ENCODE measurements at places on chromosomes 2 and 18.
A peak's percentile ranks its signal among the peaks of the same experiment; 100 is the strongest.

- H3K4me1 ChIP-seq, result no peaks in the 10 kb centered on the region
- DNase-seq, result peak; percentile 24
- no peaks in the 10 kb centered on the region for H3K36me3 ChIP-seq
Measured at GRCh38 chr2:122136056-122136455, 380.6 kb downstream of the TSN start.

GRCh38 chr2:133818661-133819060 is 250.4 kb upstream of the NCKAP5 start:
- no peaks in the 10 kb centered on the region for H3K36me3 ChIP-seq
- no peak overlapping the region for H3K4me3 ChIP-seq
- H3K27me3 ChIP-seq, result no peaks in the 10 kb centered on the region
- DNase-seq, result no peak
- H3K27ac ChIP-seq, result peak overlapping the region; percentile 59

DNA sequence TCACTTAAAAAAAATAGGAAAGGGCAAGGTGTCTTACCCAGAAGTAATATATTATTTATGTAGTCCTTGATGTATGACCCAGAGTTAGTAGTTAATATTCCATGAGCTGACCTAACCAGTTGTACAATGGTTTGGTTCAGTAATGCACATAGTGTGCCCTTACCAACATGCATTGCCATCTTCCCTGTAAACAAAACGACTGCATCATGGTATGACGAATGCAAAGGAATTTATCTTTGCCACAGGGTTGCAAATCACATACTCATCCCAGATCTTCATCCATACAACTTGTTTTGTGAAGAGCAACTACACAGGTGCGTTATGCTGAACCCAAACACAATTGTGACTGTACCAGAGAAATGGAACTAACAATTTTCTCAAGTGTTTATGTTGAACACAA is 68.9 kb upstream of the ZSWIM2 start:
- H3K4me3 ChIP-seq, result no peak overlapping the region
- H3K27me3 ChIP-seq, result no peaks in the 10 kb centered on the region
- DNase-seq, result peak; percentile 19

DNA sequence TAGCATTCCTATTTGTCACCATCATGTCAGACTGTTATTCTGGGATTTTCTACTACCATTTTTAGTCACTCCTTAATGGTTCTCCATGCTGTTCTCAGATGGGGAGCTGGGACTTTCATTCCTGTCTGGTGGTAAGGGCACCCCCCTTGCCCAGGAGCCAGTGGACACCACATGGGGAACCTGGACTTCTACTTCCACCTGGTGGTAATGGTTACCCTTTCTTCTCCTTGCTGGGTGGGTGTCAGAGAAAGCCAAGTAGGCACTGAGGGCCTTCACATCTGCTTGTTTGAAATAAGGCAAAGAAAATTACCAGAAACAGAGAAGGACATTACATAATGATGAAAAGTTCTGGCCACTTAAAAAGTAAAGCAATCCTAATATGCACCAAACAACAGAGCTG is 239.8 kb downstream of the FHOD3 start:
- H3K27ac ChIP-seq, result no peak overlapping the region
- no peaks in the 10 kb centered on the region for H3K36me3 ChIP-seq
- no peaks in the 10 kb centered on the region for H3K27me3 ChIP-seq
- DNase-seq, result no peak

GRCh38 chr2:237487496-237487895 is 445 bp downstream of the MLPH start:
- H3K4me1 ChIP-seq, result peaks cover 34% of the 10 kb centered on the region
- peak overlapping the region; percentile 84 for H3K4me3 ChIP-seq
- no peaks in the 10 kb centered on the region for H3K27me3 ChIP-seq
- no peaks in the 10 kb centered on the region for H3K36me3 ChIP-seq
- no peak for DNase-seq

- no peak overlapping the region for H3K4me3 ChIP-seq
- H3K36me3 ChIP-seq, result no peaks in the 10 kb centered on the region
Measured at GRCh38 chr2:71646028-71646427, 192.7 kb downstream of the DYSF start.

GRCh38 chr2:200810252-200810997 is 1.3 kb upstream of the BZW1 start:
- H3K27ac ChIP-seq, result peak overlapping the region; percentile 95
- H3K27me3 ChIP-seq, result no peaks in the 10 kb centered on the region
- DNase-seq, result peak; percentile 85

DNA sequence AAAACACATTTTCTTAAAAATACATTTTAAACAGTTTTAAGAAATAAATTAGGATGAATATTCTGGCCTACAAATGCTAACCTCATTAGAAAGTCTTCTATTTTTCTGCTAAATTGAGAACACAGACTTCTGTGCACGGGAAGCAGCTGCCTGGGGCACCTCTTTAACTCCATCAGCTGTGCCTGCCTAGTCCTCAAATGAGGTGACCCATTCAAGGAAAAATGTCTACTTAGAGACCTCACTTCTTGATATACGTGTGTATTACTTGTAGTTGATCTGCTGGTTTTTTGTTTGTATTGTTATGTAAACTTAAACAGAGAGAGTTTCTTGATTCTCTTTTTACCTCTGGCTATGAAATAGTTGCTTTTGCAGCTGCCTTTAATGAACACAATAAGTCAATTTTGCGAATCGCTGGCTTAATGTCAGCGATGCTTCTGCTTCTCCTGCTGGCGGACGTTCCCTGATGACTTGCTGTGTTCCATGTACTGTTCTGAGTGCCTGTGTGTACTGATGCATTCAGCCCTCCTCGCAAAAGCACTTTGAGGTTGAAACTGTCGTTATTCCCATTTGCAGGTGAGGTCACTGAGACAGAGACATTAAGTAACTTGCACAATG is 88.7 kb upstream of the TXNDC2 start:
- peak overlapping the region; percentile 38 for H3K27ac ChIP-seq
- H3K27me3 ChIP-seq, result no peaks in the 10 kb centered on the region
- H3K36me3 ChIP-seq, result no peaks in the 10 kb centered on the region
- DNase-seq, result peak; percentile 68
- peaks cover 16% of the 10 kb centered on the region for H3K4me1 ChIP-seq

GRCh38 chr18:51226068-51226467 is 28.6 kb upstream of the MEX3C start:
- H3K4me1 ChIP-seq, result no peaks in the 10 kb centered on the region
- no peak overlapping the region for H3K27ac ChIP-seq
- no peak overlapping the region for H3K4me3 ChIP-seq
- DNase-seq, result no peak

DNA sequence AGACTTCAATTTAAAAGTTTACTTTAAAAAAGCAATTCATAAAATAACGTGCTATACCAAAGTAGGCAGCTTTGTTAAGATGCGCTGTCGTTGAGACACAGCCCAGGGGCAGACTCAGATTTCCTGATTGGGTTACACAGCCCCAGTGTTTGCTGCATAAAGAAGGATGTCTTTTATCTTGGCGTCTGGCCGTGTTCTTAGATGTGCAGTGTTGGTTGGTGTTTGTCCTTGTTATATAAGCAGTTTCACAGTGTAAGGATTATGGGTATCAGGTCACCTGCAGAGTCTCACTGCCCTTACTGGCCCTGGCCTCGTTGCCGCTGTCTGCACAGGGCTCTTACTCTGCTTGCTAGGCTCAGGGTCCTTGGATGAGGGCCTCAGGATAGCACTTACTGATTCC is 108.5 kb downstream of the WDSUB1 start:
- H3K27me3 ChIP-seq, result no peaks in the 10 kb centered on the region
- no peak overlapping the region for H3K27ac ChIP-seq
- 0 out of 2 replicates have a peak, but pooled peaks cover 16% of the 10 kb centered on the region for H3K36me3 ChIP-seq
- DNase-seq, result no peak
- no peaks in the 10 kb centered on the region for H3K4me1 ChIP-seq

DNA sequence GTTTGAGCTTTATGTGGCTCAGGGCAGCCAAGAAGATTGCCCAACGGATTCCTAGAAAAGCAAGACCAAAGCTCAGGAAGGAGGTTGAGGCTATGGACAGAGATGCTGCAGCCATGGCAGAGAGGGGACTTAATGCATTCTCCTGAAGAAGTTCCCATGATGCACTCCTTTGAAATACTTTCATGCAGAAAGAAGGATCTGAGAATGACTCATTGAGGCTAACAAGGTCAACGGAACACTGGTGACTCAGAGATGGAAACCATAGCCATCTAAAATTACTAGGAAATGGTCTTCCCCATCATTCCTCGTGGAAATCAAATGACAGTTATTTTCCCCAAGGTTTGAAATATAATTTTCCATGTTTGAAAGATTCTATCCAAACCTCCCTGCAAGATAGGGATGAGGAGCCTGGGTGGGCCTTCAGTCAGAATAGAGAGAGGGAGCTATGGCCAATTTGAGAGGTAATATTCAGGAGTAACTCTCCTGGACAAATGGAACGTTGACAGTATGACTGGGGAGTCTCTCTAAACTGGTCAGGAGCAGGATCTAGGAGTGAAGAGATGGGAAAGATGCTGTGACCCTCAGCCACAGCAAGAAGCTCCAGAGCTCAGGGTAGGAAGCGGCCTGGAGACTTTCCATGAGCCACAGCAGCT is 63.0 kb downstream of the REEP1 start:
- H3K4me3 ChIP-seq, result no peak overlapping the region
- DNase-seq, result peak; percentile 23
- no peak overlapping the region for H3K27ac ChIP-seq
- no peaks in the 10 kb centered on the region for H3K4me1 ChIP-seq
- H3K36me3 ChIP-seq, result no peaks in the 10 kb centered on the region

- no peak for DNase-seq
- H3K4me1 ChIP-seq, result peaks cover 19% of the 10 kb centered on the region
- no peaks in the 10 kb centered on the region for H3K36me3 ChIP-seq
Measured at GRCh38 chr2:8153258-8153718, 528.6 kb upstream of the ID2 start.

GRCh38 chr2:201939453-201939941 is 94.2 kb upstream of the FZD7 start:
- H3K27ac ChIP-seq, result no peak overlapping the region
- DNase-seq, result no peak
- H3K4me1 ChIP-seq, result peaks cover 20% of the 10 kb centered on the region

DNA sequence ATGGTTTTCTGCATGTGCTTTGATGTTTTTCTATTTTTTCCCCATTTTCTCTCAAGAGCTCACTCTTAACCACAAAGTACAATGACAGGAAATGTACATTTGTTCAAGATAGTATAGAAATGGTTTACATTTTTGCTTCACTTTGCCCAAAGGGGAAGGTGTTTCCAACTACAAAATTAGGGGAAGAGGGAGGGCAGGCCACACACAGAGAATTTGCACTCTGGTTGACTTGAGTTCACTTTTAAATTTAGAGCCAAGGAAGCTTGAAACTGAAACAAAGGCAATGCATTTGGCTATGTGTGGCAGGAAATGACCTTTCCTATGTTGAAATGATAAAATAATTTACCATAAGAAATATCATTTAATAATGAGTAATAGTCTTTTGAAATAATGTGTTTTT is 19.1 kb upstream of the VIT start:
- DNase-seq, result no peak
- H3K27me3 ChIP-seq, result no peaks in the 10 kb centered on the region
- H3K27ac ChIP-seq, result no peak overlapping the region
- H3K36me3 ChIP-seq, result no peaks in the 10 kb centered on the region
- no peak overlapping the region for H3K4me3 ChIP-seq
- peaks cover 8% of the 10 kb centered on the region for H3K4me1 ChIP-seq

DNA sequence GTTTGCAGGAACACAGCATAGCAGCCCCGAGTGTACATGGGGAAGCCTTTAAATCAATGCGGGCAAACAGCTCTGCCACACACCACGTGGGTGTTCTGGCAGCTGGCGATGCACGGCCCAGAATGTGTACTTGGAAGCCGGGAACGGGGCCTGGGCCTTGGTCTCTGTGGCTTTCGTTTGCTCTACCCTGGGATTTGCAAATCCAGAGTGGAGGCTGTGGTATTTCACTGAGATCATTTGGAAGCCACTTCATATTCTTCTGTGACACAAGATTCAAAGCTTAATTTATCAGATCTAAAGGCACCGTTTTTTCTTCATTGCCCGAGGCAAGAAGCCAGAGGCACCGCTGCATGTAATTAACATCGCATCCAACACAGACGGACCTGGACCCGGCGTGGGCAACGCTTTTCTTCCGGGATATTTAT is 246.3 kb upstream of the MYT1L start:
- no peak overlapping the region for H3K4me3 ChIP-seq
- H3K27ac ChIP-seq, result no peak overlapping the region
- DNase-seq, result peak; percentile 1
- no peaks in the 10 kb centered on the region for H3K27me3 ChIP-seq
- no peaks in the 10 kb centered on the region for H3K36me3 ChIP-seq

GRCh38 chr2:128485761-128486639 is 167.3 kb upstream of the HS6ST1 start:
- no peaks in the 10 kb centered on the region for H3K27me3 ChIP-seq
- no peaks in the 10 kb centered on the region for H3K4me1 ChIP-seq
- H3K36me3 ChIP-seq, result no peaks in the 10 kb centered on the region

DNA sequence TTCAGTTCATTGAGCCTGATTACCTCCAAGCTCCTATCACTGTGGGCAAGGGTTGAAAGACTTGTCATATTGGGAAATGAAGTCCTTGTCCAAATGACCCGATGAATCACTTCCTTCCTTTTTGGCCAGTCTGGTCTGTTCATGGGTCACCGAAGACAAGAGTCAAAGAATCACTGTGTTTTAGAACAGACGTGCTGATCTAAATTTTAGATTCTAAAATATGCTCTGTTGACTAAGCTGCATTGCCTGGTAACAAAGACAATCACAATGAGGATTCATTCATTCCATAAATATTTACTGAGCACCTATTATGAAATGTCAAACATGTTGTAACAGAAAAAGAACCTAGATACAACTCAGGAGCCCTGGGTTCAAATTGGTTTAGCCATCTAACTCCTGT is 99.4 kb upstream of the RND3 start:
- H3K4me1 ChIP-seq, result peaks cover 49% of the 10 kb centered on the region
- peak; percentile 91 for DNase-seq
- H3K4me3 ChIP-seq, result no peak overlapping the region

GRCh38 chr18:41655074-41655473 is 300.0 kb upstream of the PIK3C3 start:
- H3K27me3 ChIP-seq, result no peaks in the 10 kb centered on the region
- H3K4me3 ChIP-seq, result no peak overlapping the region
- no peak overlapping the region for H3K27ac ChIP-seq
- no peaks in the 10 kb centered on the region for H3K4me1 ChIP-seq
- DNase-seq, result no peak

DNA sequence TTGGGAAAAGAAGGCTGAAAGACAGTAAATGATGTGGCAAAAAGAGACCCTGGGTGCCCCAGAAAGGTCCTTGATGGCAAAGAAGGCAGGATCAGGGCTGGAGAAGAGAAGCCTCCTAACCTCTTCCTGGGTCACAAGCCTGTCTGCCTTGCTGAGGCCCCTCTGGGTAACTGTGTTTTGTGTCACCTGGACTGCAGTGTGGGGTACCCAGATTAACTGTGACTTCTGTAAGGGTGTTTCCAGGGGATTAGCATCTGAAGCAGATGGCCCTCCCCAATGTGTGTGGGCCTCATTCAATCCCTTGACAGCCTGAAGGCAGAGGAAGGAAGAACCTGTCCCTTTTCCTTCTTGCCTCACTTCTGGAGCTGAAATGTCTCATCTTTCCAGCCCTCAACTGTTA is 35.6 kb upstream of the APCDD1 start:
- no peaks in the 10 kb centered on the region for H3K36me3 ChIP-seq
- H3K4me3 ChIP-seq, result no peak overlapping the region
- H3K27ac ChIP-seq, result no peak overlapping the region
- H3K27me3 ChIP-seq, result no peaks in the 10 kb centered on the region
- DNase-seq, result no peak
- peaks cover 32% of the 10 kb centered on the region for H3K4me1 ChIP-seq

Measured in GM23248 (cell line).